RWPE2 (cell line): ENCODE measurements at places on chromosomes 4 and X.
A peak's percentile ranks its signal among the peaks of the same experiment; 100 is the strongest.

DNA sequence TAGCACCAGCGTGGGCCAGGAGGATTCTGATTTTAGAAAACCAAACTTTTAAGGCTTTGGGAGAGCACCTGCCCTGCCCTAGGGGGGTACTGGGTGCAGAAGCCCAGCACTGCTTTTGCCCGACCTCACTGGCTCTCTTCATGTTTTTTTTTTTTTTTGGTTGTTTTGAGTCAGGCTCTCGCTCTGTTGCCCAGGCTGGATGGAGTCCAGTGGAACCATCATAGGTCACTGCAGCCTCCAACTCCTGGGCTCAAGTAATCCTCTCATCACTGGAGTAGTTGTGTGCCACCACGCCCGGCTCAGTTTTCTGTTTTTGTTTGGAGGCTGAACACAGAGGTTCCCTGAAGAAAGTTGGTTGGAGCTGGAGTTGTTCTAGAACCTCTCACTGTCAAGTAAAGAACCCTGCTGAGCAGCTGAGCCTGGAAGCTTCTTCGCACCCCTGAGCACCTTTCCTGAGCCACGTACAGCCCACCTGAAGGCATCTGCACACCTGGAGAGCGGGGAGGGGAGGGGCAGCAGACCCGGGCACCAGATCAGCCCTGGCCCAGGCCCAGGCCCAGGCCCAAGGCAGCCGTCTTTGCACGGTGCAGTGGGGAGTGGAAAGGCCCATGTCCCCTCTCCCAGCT, 49.5 kb downstream of the SHROOM2 start:
- no peak for DNase-seq

- DNase-seq: peak; percentile 27
Measured at GRCh38 chrX:1072637-1073377, 139.6 kb downstream of the CRLF2 start.

DNA sequence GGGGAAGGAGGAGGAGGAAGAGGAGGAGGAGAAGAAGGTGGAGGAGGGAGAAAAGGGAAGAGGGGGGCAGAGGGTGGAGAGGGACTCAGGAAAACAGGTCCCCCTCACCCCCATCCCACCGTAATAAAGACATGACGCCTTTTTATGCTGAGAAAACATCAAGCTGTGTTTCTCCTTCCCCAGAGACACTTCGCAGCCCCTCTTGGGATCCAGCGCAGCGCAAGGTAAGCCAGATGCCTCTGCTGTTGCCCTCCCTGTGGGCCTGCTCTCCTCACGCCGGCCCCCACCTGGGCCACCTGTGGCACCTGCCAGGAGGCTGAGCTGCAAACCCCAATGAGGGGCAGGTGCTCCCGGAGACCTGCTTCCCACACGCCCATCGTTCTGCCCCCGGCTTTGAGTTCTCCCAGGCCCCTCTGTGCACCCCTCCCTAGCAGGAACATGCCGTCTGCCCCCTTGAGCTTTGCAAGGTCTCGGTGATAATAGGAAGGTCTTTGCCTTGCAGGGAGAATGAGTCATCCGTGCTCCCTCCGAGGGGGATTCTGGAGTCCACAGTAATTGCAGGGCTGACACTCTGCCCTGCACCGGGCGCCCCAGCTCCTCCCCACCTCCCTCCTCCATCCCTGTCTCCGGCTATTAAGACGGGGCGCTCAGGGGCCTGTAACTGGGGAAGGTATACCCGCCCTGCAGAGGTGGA, 45.3 kb upstream of the SHOX start:
- no peak for DNase-seq

GRCh38 chrX:45518552-45518951, 317.9 kb upstream of the DIPK2B start:
- no peak for DNase-seq

- DNase-seq: no peak
Measured at GRCh38 chr4:80107374-80107773, 34.3 kb upstream of the ANTXR2 start.

- no peak for DNase-seq
Measured at GRCh38 chr4:173248690-173249089, 80.1 kb downstream of the GALNT7 start.

- DNase-seq: no peak
Measured at GRCh38 chr4:122715221-122715620, 17.3 kb upstream of the BBS12 start.

GRCh38 chr4:111031001-111031579, 408.2 kb upstream of the PITX2 start:
- DNase-seq: no peak

DNA sequence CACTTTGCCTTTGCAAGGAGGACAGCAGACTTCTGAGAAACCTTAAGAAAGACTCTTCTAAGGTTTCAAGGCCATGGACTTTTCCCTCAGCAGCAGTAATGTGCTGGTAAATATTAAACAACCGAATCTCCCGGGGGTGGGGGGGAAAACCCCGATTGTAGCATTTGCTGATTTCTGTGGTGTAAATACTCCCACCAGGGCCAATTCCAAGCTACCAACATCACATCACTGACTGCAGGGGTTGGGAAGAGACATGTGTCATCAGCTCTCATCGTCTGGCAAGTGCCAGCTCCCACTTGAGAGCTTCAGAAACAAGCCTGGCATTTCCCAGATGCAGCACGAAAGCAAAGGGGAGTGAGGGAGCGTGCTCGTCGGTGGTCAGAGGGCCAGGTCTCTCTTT, 101.2 kb downstream of the BCOR start:
- no peak for DNase-seq

GRCh38 chrX:37380924-37381323, 31.8 kb downstream of the PRRG1 start:
- no peak for DNase-seq

DNA sequence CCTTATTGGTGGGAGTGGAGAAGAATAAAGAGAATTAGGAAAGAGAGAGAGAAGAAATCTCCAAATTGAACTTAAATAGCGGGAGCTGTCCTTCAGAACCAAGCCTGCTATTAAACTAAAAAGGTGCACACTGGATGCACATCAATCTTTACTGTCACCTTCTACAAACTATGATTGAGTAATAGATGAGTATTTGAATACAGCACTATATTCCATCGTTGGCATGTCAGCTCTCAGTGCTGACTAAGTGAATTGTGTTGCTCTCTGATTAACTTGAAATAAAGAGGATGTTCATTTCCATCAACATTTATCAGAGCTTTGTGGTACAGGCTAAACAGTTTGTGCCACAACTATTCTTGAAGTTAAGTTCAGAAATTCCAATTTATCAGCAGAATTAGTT, 143.7 kb upstream of the PABPC4L start:
- no peak for DNase-seq

GRCh38 chr4:76457885-76458284, 22.9 kb downstream of the SHROOM3 start:
- DNase-seq: no peak

DNA sequence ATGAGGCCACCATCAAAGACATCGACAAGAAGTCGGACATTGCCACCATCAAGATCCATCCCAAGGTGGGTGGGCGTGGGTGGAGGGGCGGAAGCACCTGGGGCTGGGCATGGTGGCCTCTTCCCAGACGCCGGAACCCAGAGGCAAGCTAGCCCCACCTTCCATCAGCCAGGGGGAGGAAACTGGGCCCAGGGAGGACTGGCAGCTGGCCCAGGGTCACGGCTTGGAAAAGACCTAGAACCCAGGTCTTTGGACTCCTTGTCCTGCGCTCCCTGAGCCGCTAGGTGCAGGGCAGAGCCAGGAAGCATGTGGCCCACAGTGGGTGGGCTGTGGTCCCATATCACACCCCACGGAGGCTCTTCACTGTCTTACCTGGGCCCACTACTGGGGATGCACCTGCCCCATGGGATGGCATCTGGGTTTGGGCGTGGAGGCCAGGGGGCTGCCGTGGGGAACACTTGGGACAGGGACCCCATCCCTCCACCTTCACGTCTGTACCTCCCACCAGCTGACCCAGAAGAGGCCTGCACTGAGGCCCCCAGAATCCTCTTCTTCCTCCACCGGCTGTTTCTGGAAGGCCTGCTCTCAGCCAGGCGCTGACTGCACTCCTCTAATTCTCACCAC, 17.3 kb downstream of the HTRA3 start:
- DNase-seq: no peak

GRCh38 chrX:40313269-40313668, 215.5 kb upstream of the BCOR start:
- no peak for DNase-seq

DNA sequence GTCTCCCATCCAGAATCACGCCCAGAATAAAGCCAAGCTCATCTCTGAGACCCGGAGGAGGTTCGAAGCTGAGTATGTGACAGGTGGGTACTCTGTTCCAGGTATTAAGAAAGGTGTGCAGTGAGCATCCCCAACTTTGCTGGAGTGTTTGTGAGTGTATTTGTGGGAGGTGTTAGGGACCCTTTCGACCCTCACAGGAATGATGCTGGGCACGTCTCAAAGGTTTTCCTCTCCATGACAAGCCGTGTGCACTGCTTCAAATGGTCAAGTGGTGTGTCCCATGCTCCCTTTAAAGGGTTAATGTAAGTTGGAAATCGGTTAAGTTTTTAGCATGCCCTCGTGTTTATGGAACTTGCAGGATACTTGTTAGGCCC, 442 bp downstream of the MOSPD2 start:
- DNase-seq: no peak

DNA sequence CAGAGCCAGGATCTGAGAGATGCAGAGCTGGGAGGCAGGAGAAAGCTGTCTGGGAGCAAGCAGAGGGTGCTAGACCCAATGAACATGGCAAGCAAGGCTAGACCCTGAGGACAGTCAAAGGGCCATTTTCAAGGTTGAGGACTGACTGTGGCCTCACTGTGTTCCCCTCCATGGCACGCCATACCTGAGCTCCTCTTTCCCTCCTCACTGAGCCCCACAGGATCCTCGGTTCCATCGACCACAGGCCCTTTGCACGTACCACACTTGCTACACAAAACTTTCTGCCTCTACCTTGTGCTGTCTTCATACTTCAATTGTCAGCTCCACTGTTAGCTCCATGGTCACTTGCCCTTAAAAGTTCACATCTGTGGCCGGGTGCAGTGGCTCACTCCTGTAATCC, 45.5 kb upstream of the CD99 start:
- DNase-seq: no peak

- DNase-seq: no peak
Measured at GRCh38 chrX:77658886-77659285, 127.1 kb downstream of the ATRX start.

DNA sequence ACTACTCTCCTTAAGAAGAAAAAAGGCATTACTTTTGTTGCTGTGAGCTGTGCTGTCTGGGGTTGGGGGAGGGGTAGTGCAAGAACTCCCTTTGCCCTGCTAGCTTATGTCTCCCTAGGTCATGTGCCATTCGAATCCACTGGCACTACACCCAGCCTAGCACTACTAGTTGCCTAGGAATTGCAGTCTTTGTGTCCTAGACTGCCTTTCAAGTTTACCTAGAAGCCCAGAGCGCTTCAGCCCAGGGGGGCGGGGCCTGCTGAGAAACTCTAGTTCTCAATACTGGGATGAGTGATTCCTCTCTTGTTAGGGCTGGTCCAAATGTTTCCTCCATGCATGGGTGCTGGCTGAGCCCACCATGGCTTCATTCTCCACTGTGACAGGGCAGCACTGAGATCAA, 1011.5 kb downstream of the PCDH19 start:
- no peak for DNase-seq

- DNase-seq: no peak
Measured at GRCh38 chrX:389021-389441, 2.3 kb upstream of the PPP2R3B start.

GRCh38 chr4:85246055-85246454, 228.9 kb upstream of the ARHGAP24 start:
- DNase-seq: no peak

- no peak for DNase-seq
Measured at GRCh38 chrX:123361371-123361770, 177.3 kb downstream of the GRIA3 start.

- DNase-seq: no peak
Measured at GRCh38 chrX:128685387-128685786, 633.2 kb upstream of the ACTRT1 start.

DNA sequence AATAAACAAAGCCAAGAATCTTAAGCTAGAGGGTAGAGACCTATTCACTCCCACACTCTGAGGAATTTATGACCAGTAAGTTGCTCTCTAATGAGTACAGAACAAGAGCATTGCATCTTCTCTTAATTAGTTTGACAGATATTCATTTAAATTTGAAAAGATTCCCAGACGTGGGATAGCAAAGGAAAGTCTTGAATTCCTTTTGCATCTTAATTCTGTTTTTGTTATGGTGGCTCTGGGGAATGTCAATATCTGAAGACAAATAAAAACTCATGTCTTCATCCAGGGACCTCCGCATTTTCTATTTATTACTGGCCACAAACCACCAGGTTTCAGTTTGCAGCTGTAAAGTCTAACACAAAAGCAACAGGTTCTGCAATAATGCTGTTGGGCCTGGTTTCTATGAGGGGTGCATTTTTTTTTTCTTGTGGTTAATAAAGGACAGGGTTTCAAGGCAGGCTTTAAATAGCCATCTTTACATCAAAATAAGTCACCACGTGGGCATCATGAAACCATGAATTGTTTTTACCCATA, 172.3 kb downstream of the SHROOM3 start:
- no peak for DNase-seq

GRCh38 chr4:148170408-148171365, 271.5 kb downstream of the NR3C2 start:
- no peak for DNase-seq

- no peak for DNase-seq
Measured at GRCh38 chr4:128009428-128009827, 44.2 kb downstream of the ABHD18 start.

GRCh38 chr4:183394166-183394951, 50.1 kb upstream of the CDKN2AIP start:
- DNase-seq: no peak

DNA sequence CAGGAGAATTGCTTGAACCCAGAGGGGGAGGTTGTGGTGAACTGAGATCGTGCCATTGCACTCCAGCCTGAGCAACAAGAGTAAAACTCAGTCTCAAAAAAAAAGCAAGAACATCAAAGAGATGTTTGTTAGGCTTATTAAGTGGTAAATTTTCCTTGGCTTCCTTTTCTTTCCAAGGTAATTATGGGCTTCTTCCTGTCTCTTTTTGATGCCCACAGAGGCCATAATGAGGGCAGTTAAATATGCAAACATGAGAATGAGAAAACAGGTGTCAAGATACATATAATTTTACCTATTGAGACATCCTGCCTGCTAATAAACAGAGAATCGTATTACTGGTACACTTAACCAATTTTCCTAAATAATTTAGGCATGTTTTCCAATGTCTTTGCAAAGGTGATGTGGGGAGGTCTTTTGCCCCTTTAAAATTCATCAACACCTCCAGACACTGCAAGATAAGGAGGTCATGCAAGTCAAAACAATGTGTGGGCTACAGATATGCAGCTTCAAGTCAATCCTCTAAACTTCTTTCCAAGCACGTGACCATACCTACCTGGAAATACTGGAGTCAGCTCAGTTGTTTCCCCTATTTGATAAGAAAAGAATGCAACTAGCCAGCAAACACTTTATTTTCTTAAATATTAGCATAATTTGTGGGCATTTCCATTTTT, 2.7 kb downstream of the SLC39A8 start:
- DNase-seq: no peak

GRCh38 chr4:159296061-159296460, 193.2 kb downstream of the RAPGEF2 start:
- no peak for DNase-seq

GRCh38 chrX:40003071-40003427, 94.7 kb downstream of the BCOR start:
- no peak for DNase-seq

GRCh38 chr4:28177641-28178040, 1317.0 kb downstream of the STIM2 start:
- no peak for DNase-seq

GRCh38 chr4:38132843-38133662, 172.9 kb downstream of the PTTG2 start:
- DNase-seq: no peak

GRCh38 chr4:26085551-26085950, 171.5 kb downstream of the SMIM20 start:
- no peak for DNase-seq

- DNase-seq: no peak
Measured at GRCh38 chr4:142516686-142517526, 329.2 kb downstream of the INPP4B start.
